ENCODE measurements at places on chromosomes 13 and 19.

DNA sequence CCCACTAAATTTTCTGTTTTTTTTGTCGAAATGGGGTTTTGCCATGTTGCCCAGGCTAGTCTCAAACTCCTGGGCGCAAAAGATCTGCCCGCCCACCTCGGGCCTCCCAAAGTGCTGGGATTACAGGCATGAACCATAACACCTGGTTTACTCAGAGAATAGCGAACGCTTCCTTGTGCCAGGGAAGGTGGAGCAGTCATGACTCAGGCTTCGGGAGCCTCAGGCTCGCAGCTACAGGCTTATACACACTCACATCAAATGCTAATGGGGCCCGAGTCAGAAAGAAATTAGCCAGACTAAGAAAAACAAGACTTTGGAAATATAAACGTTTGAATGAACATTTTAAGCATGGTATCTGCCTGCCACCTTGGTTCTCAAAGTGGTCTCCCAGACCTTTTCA is 11.0 kb upstream of the TPT1 start:
- DNase-seq, result no peak

- no peak for DNase-seq
These were observed 11.5 kb upstream of the TNFSF9 start for GRCh38 chr19:6519289-6519688.

- no peak for DNase-seq
These were observed 133.2 kb downstream of the VWA8 start for GRCh38 chr13:41827507-41828213.

- DNase-seq, result no peak
These were observed 2816.6 kb downstream of the PCDH9 start for GRCh38 chr13:64413529-64413928.

DNA sequence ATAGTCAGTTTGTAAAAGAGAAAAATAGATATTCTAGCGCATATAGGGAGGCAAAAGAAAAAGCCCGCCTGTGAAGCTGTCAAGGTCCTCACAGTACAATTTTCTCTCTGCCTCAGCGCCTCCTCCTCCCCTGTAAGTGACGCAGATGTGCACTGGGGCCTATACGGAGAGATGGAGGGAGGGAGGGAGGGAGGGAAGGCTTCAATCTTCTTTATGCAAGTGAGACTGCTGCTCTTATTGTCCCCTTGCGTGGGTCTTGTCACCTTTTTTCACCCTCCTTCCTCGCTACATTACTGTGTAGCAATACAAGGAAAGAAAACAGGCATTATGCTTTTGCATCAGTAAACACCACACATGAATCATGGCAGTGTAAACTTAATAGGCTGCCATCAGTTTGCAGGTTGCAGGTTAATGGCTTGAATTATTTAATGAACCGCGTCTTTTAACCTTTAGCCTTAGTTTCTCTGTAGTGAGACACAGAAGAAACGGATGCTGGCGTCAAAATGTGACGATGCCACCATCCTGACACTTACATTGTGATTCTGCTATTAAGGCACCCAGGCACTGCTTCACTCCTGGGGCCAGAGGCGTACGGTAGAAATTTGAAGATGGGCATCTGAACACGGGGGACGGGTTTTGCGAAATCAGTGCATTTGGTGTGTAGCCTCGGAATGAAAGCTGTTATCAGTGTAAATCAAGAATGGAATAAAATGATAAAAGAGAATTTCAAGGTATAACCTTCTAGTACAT is at the start of gene KLHL1:
Gene KLHL1 (minus strand): TSS at position 97 of the 750 bp plus-strand sequence. CDS start 753 bp downstream, outside the sequence.
- no peak for DNase-seq

GRCh38 chr19:4431296-4431695 is 26.3 kb downstream of the UBXN6 start:
- DNase-seq, result no peak

- no peak for DNase-seq
These were observed 55.7 kb downstream of the SPATA13 start for GRCh38 chr13:24216176-24216575.

DNA sequence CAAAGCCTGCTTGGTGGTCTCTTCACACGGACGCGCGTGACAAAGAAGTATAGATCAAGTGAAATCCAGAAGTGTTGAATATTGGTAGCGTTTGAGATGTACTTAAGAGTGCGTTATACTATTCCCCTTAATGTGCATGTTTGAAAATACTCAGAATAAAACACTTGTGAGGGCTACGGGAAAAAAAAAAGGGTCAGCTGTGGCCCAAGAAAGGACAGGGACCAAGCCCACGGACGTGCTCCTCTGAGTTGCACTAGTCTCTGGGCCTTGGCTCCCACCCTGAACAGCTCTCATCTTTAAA is 622 bp upstream of the RBM42 start:
- no peak for DNase-seq

GRCh38 chr13:41499452-41499851 is 42.1 kb downstream of the RGCC start:
- DNase-seq, result no peak

GRCh38 chr19:4367781-4368127 is 24.4 kb downstream of the MPND start:
- no peak for DNase-seq

DNA sequence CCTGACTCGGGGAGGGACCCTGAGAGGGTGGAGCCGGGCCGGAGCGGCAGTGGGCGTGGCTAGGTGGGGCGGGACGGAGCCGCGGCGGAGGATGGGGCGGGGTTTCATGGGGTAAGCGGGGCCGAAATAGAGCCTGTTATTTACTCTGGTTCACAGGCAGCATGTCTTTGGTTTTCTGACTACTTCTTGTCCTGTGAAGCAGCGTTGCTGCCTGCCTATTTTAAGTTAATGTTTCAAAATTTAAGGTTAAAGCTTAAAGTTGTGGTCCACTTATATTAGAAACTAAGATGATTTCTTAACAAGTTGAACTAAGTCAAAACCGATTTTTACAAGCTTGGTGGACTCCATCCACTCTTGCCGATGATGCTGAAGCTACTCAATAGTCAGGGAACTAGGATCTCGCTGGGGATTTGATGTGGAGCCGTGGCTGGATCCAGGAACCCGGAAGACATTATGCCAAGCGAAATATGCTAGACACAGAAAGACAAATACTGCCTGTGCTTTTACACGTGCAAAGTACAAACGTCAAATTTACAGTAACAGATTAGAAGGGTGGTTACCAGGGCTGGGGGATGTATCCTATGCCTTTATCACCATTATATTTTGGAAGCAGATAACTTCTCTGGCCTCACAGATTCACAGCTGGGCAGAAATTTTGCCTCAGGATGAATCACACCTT is 433 bp upstream of the ZNF616 start:
- DNase-seq, result peak; percentile 98

DNA sequence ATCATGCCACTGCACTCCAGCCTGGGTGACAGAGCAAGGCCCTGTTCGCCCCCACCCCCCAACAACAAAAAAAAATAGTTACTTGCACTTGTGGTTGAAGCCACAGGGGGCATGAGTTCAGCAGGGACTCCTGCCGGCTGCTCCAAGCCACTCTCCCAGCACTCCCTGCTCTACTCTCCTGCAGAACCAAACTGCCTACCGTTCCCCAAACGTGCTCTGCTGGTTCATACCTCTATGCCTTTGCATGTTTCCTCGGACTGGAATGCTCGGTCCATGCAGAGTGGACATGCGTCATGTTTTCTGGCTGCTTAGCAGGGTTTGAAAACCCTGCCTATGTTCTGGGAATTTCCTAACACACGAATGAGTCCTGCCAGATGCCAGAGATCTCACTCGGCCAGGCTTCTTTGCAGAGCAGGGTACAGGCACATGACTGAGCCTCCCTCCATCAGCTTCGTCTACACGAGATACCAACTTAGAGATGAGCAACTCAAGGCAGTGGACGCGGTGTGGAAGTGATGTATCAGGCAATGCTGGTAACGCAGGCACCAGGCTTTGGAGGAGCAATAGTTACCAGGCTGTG is 8.5 kb upstream of the SLC25A15 start:
- no peak for DNase-seq

- no peak for DNase-seq
These were observed 231.7 kb downstream of the TUBA3C start for GRCh38 chr13:18949970-18950369.

DNA sequence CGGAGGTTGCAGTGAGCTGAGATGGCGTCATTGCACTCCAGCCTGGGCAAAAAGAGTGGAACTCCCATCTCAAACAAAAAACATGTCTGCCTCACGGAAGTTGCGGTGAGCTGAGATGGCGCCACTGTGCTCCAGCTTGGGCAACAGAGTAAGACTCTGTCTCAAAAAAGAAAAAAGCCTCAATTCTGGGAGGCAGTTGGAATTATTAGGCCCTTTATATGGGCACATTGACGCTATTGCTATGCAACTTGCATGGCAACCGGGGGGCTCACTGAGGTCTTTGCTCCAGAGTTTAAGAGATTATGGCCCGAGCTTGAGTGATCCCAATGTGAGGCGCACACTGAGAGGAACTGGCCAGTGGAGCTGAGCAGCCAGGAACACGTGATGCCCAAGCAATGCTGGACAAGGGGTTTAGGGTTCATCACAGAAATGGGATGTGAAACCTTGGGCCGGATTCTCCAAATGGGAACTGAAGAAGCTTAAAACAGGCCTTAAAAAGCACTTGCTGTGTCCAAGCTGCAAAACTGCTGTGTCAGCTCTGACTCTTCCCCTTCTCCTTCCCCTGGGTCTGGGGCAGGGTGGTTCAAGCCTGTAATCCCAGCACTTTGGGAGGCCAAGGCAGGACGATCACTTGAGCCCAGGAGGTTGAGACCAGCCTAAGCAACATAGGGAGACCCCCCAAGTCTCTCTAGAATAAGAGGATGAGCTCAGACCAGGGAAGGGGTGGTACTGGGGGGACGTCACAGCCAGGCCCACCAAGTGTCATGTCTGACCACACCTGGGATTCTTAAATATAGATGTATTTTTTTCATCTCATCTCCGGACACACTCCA is 2.5 kb downstream of the FTL start:
- no peak for DNase-seq

Data from activated CD8-positive, alpha-beta memory T cell treated with anti-CD3 and anti-CD28 coated beads, Interleukin-2, amount 50 U/mL, for 4 hours (primary cell).